ENCODE measurements at places on chromosomes 1 and 21. TPM values are rescaled to one million over a fixed set of nuclear protein-coding genes. Genes with fewer than 3 reads are reported as not detected.

The GBP1 gene
- not detected for total RNA-seq

The PKP1 gene
- total RNA-seq = 0.09 TPM

The TP53BP2 gene
- 46.2 TPM for total RNA-seq

The CA6 gene
- total RNA-seq = not detected

The CFAP45 gene
- 0.85 TPM for total RNA-seq

The EVA1B gene
- 5.5 TPM for total RNA-seq

The OR2M3 gene
- total RNA-seq = not detected

The TFAP2E gene
- total RNA-seq = 0.70 TPM

The AMY1A gene
- not detected for total RNA-seq

The SPRR5 gene
- not detected for total RNA-seq
